Activated naive CD4-positive, alpha-beta T cell (primary cell): ENCODE measurements at places on chromosomes 16 and 17.
A peak's percentile ranks its signal among the peaks of the same experiment; 100 is the strongest.

- DNase-seq, result no peak
Observed at GRCh38 chr16:59697236-59697635, 963.1 kb upstream of the GOT2 start.

DNA sequence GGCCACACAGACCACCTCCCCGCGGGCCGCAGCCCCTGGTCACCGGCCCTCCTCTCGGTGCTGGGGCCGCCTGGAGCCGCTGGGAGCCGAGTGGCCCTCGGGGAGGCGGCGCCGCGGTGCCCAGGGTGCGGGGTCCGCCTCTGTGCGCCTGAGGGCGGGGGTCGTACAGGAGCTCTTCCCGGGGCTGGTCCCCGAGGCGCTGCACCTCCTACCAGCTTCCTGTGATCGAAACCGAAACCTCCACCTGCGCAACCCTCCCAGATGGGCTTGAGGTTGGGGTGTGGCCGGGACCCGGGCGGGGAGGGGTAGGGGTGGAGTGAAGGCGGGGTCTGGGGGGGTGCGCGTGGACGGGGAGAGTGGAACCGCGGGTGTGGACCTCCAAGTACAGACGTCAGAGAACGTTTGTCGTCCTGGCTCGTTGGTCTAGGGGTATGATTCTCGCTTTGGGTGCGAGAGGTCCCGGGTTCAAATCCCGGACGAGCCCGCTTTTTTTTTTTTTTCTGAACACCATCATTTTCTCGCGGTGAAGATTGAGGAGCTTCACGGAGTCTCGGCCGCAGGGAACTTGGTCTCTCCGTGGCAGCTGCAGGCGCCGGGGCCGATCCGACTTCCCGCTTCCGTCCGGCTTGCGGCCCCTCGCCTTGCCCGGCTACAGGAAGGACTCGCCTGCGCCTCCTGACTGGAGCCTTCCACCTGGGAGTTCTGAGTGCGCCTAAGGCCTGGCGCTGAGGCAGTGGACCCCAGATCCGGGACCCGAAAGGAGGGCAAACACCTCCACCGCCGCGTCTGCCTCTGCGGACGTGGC is 23.9 kb downstream of the ZNF213 start:
- peak; percentile 94 for DNase-seq

DNA sequence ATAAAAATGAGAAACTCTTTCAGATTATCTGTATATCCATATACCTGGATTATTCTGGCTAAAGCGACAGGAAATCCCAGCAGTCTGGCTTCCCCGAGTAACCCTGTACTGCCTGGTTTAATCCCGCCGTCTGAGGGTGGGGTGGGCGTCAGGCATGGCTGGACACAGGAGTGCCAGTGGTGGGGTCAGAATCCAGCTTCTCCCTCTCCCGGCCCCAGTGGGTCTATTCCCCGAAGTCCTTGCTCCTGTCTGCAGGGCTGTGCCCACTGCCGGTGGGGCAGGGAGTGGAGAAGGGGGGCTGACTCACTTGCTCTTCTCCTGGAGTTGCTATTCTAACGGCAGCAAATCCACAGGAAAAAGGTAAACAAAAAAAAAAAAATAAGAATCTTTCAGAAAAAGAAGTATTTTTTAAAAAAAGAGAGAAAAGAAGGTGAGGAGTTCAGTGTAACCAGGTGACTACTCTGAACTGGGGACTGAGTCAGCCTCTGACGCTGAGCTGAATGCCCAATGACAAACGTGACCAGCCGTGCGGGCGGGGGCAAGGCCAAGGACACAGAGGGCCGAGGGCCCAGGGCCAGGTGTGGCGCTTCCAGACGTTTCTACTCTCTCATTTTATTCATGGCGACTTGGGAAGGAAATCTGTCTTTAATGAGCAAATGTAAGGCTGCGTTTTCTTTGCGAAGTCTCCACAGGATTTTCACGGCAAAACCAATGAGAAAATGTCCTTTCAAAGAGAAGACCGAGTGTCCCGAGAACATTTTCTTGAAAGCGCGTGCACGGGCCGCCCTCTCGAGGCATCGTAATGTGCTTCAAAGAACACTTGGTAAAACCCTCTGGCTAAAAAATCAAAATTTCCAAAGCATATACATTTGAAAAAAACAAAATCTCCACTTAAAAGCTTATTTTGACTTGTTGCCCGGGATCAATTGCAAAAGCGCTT is 20.2 kb downstream of the FOXF1 start:
- no peak for DNase-seq

GRCh38 chr17:46163929-46164594 is 29.2 kb downstream of the KANSL1 start:
- no peak for DNase-seq

DNA sequence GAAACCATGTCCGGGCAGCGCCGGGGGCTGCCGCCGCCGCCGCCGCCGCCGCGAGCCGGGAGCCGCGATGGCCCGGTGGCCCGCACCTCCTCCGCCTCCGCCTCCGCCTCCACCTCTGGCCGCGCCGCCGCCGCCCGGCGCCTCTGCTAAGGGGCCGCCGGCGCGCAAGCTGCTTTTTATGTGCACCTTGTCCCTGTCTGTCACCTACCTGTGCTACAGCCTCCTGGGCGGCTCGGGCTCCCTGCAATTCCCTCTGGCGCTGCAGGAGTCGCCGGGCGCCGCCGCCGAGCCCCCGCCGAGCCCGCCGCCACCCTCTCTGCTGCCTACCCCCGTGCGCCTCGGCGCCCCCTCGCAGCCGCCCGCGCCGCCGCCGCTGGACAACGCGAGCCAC is 587 bp downstream of the HS3ST4 start:
- no peak for DNase-seq

GRCh38 chr17:14061666-14062560 is 7.4 kb upstream of the COX10 start:
- DNase-seq, result no peak

DNA sequence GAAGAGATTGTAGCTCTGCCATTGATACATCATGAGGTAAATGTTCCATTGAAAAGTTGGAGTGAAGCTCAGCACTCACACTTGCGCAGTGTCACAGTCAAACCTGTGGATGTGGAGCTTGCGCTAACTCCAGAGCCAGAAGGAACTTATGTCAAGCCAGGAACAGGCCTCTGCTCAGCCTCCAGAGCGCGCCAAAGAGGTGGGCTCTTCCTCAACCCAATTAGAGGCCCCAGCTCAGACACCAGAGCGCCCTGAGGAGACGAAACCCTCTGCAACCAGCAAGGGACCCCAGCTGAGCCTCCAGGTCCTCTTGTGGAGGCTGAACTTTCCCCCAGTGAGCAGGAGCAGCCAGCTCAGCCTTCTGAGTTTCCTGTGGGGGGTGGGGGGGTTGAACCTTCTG is 61.5 kb upstream of the FBXO47 start:
- no peak for DNase-seq

DNA sequence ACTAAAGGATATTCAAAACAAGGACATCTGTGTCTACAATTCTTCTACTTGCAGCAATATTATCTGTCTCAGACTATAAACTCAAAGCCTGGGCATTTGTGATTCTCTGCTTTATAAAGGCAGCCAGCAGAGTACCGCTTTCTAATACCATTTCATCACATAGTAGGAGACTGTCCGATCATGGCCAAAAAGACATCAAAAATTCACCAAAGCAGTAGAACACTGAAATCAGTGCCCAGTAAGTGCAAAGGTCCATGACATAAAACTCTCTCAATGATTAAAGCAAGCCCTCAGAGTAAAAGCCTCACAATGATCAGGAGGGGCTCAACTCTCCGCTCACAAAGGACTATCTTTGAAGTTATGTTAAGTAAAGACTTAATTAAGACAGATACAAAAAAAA is 23.0 kb downstream of the ERN1 start:
- no peak for DNase-seq

- DNase-seq, result no peak
Observed at GRCh38 chr16:6335072-6335471, 997.6 kb upstream of the RBFOX1 start.

DNA sequence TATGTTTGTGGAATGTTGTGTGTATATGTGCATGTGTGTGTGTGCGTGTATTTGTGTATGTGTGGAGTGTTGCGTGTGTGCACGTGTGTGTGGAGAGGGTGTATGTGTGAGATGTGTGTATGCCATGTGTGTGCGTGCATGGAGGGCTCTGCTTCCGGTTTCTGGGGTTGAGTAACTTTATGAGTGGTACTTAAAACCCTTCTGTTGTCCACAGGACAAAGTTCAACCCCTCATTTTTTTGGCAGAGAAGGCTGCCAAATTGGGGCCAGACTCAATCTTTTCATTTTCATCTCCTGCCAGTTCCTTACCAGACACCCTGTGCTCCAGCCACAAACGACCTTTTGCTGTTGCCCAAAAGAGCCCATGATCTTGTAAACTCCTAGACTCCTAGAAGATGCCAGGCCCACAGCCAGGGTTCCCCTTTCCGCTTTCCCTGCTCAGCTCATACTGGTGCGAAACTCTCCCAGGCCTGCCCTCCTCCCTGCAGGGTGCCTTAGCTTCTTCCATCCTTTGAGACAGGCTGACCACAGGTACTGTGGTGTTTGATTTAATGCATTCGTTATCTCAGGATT is 100.2 kb downstream of the CMIP start:
- no peak for DNase-seq

- no peak for DNase-seq
Observed at GRCh38 chr16:17509194-17509593, 38.4 kb upstream of the XYLT1 start.

DNA sequence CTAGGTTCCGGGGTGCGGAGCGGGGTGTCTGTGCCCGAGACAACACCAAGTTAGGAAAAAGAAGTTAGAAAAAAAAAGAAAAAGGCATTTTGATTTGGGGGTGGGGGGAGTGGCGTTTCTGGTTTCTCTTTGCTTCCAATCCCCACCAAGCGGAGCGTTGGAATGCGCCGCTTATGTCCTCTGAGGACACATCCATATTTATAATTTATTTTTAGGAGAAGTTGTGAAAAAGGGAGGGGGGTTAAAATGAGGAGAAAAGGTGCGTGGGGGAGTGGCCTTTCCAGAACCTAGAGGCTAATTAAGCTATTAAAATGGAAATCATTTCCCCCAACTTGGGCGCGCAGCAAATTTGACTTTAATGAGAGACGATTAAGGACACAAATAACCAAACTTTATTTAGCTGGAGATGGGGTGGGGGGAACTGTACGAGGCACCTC is 232.1 kb downstream of the MRTFB start:
- DNase-seq, result no peak

DNA sequence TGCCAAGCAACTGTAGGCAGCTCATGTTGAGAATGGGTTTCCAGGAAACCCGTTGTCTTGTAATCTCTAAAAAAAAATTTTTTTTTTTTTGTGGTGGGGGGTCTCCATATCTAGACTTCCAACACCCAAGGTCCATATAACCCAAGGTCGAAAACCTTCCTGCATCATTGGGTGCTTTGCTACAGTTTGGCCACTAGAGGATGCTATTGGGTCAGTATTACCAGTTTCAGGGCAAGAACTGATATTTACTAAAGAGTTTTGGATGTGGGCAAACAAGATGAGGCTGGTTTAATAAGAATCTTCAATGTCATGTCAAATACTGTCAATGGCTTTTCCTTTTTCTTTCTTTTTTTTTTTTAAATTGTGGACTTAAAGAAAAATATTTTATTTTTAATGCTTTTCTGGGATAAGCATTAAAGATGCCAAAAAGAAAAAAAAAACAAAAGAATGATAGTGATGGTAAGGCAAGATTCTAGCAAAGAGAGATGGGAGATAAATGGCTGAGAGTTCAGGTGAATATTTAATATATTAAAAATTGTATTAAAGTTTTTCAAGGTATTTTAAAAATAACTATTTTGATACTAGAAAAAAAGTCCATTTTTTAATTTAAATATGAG is 62.2 kb downstream of the DHRS7C start:
- DNase-seq, result no peak

DNA sequence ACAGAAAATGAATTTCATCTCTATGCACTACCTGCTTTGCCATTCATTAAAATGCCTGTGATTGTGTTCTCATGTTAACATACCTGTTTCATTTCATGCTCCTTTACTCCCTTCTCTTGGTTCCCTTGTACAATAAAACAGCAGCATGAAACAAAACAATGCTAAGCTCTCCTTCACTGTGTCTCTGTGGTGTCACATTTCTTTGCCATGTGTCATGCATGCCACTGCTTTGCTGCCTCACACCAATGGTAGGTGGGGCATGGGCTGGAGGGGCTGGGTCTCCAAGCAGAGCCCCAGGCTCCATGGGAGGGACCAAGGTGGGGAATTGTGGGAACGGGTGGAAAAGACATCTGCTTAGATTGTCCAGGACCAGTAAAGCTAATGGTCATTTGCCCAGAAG is 83.6 kb downstream of the RGS9 start:
- DNase-seq, result no peak

DNA sequence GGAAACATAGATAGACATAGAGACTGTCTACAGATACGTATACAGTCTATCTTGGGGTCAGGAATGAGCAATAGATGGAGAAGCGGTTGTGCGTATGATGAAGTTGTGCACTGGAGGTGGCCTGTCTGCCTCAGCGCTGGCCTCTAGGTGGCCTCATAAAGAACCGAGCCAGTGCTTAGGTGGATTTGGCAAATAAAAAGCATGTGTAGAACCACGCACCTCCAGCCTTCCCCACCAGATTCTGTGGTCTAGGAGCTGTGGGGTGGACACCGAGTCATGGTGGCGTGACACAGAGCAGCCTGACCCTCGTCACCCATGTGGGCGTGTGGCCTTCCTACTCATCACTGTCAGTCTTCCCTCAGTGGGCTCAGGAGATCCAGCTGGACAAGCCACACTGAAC is 34.0 kb downstream of the PGS1 start:
- no peak for DNase-seq

- DNase-seq, result peak; percentile 36
Observed at GRCh38 chr17:77449908-77450741, 309.4 kb downstream of the SEC14L1 start.

- DNase-seq, result no peak
Observed at GRCh38 chr17:45242029-45242414, 19.9 kb downstream of the SPATA32 start.

- DNase-seq, result no peak
Observed at GRCh38 chr17:82570277-82570676, 50.7 kb downstream of the FOXK2 start.

DNA sequence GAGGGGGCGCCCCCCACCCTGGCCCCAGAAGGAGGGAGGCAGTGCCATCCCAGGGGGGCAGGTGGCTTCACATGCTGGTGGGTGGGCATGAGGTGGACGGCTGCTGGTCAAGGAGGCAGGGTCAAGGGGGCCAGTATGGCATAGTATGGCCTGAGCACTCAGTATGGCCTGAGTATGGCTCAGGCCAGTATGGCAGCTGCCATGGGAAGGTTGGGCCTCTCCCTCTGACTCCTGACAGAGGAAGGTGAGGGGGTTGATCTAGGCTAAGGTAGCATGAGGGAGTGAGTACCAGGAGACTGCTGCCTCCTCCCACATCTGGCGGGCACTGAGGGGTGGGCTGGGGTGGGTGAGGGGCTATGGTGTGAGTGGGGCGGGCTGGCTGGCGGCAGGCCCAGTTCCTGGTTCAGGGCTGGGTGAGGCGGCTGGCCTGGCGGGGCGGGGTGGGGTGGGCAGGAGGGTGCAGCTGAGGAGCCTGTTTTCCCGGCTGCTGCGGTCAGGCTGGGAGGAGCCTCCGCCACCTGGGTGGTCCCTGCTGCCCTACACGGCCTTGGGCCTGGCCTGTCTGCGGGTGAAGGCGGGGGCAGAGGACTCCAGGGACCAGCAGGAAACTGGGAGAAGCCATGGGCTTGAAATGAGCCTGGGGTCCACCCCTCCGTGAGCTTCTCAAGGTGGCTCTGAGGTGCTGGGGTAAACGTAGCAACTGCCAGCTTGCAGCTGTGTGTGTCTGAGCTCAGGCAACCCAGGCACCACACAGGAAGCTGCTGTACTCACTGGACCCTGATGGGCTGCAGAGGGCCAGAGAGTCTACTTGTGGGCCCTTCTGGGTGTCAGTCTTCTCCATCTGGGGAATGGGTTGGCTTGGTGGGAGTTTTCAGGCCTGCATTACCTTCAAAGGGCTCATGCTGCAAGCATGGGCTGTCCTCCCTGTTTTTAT is 57.0 kb downstream of the RAI1 start:
- DNase-seq, result no peak
